ENCODE measurements at places on chromosomes 4 and X.

DNA sequence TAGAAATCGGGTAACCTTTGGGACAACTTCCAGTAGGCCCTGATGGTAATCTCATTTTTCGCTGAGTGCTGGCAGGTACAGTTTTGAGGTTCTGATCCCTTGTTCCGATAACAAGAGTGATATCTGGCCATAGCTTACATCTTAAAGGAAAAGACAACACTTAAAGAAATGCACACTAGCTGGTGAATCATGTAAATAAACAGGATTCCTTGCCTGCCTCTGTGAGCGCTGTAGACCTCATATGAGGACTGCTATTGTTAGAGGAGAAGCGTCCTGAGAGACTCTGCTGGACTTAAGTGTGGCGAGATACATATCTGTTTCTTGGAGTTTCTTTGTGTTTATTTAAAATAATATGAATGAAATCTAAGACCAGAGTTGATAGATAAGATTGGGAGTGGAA is 149.3 kb upstream of the SLC4A4 start:
- no peak for DNase-seq

DNA sequence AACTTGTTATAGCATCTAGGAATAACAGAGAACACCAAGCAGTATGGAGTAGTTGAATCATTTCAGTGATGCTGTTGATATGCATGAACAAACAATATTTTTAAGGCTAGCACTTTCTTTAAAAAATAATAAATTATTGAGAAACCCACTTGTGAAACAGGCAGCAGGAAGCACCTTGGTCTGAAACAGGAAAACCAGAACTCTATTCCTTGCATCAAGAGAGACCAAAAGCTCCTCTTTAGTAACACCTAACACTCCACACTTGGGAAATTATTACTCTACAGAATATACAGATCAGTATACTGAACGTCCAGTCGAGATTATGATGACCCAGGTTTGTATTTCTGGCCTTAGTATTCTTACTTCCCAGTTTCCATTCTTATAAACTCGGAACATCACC is 129.0 kb downstream of the ARAP2 start:
- no peak for DNase-seq

- no peak for DNase-seq
These were observed 773 bp upstream of the VMA21 start for GRCh38 chrX:151396042-151396824.

DNA sequence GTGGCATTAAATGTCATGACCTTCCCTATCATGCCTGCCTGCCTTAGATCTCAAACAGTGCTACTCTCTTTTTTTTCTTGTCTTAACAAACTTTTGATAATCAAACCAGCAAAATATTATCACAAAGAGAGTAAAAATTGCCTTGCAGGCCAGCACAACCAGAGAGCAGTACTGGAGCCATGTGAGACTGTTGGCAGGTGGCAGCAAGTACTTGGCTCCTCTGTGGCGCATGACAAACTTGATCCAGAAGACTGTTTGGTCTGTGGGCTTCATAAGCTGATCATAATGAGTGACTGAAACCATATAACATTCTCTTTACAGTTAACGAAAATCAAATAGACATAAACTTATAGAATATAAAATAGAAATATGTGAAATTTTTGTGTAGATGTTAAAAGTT is 33.3 kb upstream of the UGT2A3 start:
- DNase-seq: no peak

- no peak for DNase-seq
These were observed 16.0 kb downstream of the XK start for GRCh38 chrX:37701588-37701987.

DNA sequence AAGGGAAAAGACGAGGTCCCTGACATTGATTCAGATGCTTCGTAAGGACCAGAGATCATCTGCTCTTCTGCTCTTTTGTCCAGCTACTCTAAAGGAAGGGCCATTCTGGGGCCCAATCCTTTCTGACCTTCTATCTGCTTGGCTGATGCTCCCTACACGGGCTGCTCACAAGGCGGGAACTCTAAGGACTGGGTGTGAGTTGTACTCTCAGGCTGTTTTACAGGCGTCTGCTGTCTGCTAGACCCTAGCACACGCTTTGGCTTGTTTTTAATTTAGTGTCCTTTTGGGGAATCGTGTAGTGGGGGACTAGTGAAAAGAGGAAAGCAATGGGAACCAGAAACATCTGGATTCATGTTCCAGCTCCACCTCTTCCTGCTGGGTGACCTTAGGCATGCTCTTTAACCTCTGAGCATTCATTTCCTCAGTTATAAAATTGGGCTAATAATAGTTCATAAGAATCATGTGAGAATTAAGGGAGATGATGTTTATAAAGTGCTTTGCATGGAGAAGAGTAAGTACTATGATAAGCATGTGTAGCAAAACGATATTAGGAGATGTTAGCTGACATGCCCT is 53.1 kb downstream of the CASP3 start:
- no peak for DNase-seq

- DNase-seq: no peak
These were observed 137.1 kb downstream of the DDX53 start for GRCh38 chrX:23136816-23137215.

- no peak for DNase-seq
These were observed 55.0 kb upstream of the PRDM5 start for GRCh38 chr4:120977435-120977997.

All from hematopoietic multipotent progenitor cell treated with erythropoietin and hydrocortisone succinate and interleukin-3 and kit ligand, for 15 days (in vitro differentiated cells).